ENCODE measurements at places on chromosomes 3 and 15. TPM values are rescaled to one million over a fixed set of nuclear protein-coding genes. Genes with fewer than 3 reads are reported as not detected.

EDEM1 gene
- 46.3 TPM for total RNA-seq

TUSC7 gene
- total RNA-seq = not detected

MED12L gene
- 2.2 TPM for total RNA-seq

LPCAT4 gene
- 11.9 TPM for total RNA-seq

GRCh38 chr3:67228136-67228535 is 230.0 kb downstream of the KBTBD8 start:
- no peak overlapping the region for H3K4me3 ChIP-seq
- no peaks in the 10 kb centered on the region for H3K4me1 ChIP-seq
- no peak for DNase-seq
- no peaks in the 10 kb centered on the region for H3K36me3 ChIP-seq

- H3K4me1 ChIP-seq = peaks cover 53% of the 10 kb centered on the region
- H3K27ac ChIP-seq = peak overlapping the region; percentile 96
These were observed 83.4 kb downstream of the CHSY1 start for GRCh38 chr15:101168463-101168824.

GRCh38 chr15:57731530-57732103 is 25.1 kb downstream of the POLR2M start:
- no peak for DNase-seq
- H3K27me3 ChIP-seq = no peaks in the 10 kb centered on the region
- H3K27ac ChIP-seq = no peak overlapping the region
- H3K4me3 ChIP-seq = no peak overlapping the region

GRCh38 chr3:32009101-32009500 is 27.6 kb downstream of the ZNF860 start:
- no peak for DNase-seq
- H3K27ac ChIP-seq = no peak overlapping the region
- H3K36me3 ChIP-seq = no peaks in the 10 kb centered on the region
- H3K4me3 ChIP-seq = no peak overlapping the region
- H3K4me1 ChIP-seq = no peaks in the 10 kb centered on the region

- peaks cover 21% of the 10 kb centered on the region for H3K4me1 ChIP-seq
- no peak for DNase-seq
- H3K4me3 ChIP-seq = no peak overlapping the region
- peaks cover 4% of the 10 kb centered on the region for H3K27me3 ChIP-seq
- H3K36me3 ChIP-seq = no peaks in the 10 kb centered on the region
- no peak overlapping the region for H3K27ac ChIP-seq
These were observed 4.3 kb upstream of the NPTN start for GRCh38 chr15:73637527-73637926.

DNA sequence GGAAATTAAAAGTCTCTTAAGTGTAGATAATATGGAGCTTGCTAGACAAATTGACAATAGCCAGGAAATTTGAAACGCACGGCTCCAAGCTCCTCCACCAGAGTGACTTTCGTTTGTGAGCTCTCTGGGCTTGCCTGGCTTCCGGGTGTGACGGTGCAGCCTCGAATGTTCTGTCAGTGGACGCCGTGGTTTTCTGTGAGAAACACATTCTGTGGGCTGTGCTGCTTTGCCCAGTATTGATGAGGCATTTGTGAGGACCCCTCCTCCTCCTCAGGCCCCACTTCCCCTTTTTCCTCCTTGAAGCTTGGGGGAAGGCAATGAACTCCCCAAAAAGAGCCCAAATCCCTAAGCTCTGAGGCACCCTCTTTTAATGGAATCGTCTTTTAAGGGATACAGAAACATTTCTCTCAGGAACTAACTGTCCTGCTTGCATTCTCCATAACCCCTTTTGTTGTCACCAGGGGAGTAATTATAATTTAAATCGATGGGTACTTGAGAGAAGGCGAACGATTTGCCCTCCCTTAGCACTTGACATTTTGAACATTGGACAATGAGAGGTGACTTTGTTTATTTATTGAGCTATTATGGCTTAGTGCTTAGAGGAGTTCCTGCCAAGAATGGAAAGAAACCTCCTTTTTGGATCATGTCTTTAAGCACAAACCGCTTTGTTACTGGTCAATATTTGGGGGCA is 40.8 kb downstream of the POLR2M start:
- H3K4me3 ChIP-seq = peak overlapping the region; percentile 59
- H3K36me3 ChIP-seq = no peaks in the 10 kb centered on the region
- no peak overlapping the region for H3K27ac ChIP-seq
- peaks cover 7% of the 10 kb centered on the region for H3K27me3 ChIP-seq
- H3K4me1 ChIP-seq = no peaks in the 10 kb centered on the region

- H3K4me3 ChIP-seq = no peak overlapping the region
- H3K27ac ChIP-seq = peak overlapping the region; percentile 43
- peaks cover 14% of the 10 kb centered on the region for H3K36me3 ChIP-seq
These were observed 100.1 kb downstream of the ABI3BP start for GRCh38 chr3:100893108-100893507.

- H3K27ac ChIP-seq = no peak overlapping the region
- H3K36me3 ChIP-seq = no peaks in the 10 kb centered on the region
- H3K4me1 ChIP-seq = no peaks in the 10 kb centered on the region
- no peaks in the 10 kb centered on the region for H3K27me3 ChIP-seq
- DNase-seq = no peak
- H3K4me3 ChIP-seq = no peak overlapping the region
These were observed 205.4 kb downstream of the CNTN3 start for GRCh38 chr3:74409066-74409465.

GRCh38 chr15:101318839-101319238 is 23.8 kb upstream of the SNRPA1 start:
- H3K4me1 ChIP-seq = no peaks in the 10 kb centered on the region
- H3K36me3 ChIP-seq = no peaks in the 10 kb centered on the region
- H3K27me3 ChIP-seq = no peaks in the 10 kb centered on the region
- H3K27ac ChIP-seq = no peak overlapping the region
- DNase-seq = peak; percentile 65

DNA sequence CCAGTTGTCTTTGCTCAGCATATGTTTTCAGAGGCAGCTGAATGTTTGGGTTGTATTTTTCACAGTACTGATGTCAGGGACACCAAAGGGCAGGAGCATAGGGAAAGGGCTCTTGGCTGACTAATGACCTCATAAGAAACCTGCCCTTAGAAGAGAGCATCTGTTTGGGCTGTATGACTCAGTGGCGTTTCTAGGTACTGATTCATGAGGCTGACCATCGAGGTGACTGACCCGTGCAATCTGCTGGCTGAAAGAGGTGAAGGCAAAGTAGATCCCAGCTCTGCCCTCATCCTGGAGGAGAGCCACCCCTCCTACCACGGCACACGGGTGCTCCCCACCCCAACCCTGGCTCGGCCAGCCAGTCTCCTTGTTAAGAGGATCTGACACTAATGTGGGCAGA is 8.3 kb downstream of the LMCD1 start:
- peak overlapping the region; percentile 82 for H3K27ac ChIP-seq
- peak; percentile 66 for DNase-seq
- peaks cover 40% of the 10 kb centered on the region for H3K4me1 ChIP-seq

DNA sequence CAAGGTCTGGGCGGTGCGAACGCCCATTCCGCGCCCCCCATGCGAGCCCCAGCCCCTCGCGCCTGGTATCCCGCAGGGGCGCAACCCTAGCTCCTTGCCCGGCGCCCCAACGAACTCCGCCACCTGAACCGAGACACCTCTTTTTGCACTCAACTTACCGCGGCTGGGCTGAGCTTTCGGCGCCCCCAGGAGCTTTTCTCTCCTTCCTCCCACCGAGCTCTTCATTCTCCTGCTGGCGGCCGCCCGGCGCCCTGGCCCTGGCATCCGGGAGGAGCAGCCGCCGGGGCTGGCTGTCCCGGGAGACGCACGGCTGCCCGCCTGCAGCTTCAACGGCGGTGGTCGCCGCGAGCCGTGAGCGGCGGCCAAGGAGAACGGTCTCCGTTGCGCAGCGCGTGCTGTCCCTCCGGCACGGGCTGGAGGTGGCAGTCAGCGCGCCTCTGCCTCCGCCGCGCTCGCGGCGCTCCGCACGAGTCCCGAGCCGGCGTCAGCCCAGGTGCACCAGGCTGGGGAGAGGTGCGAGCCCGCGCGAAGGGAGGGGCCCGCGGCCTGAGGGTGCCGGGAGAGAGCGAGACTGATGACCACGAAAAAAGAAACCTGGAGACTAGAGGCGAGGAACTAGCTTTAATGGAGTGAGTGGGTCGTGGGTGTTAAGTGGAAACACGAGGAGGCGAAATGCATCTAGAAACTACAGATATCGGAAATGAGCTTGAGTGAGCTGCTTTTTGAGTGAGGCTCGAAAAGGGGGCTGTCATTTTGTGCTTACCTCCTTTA is 621.5 kb upstream of the ZNF385D start:
- H3K4me3 ChIP-seq = no peak overlapping the region
- peak; percentile 17 for DNase-seq
- H3K27me3 ChIP-seq = no peaks in the 10 kb centered on the region
- H3K4me1 ChIP-seq = no peaks in the 10 kb centered on the region
- H3K27ac ChIP-seq = no peak overlapping the region

DNA sequence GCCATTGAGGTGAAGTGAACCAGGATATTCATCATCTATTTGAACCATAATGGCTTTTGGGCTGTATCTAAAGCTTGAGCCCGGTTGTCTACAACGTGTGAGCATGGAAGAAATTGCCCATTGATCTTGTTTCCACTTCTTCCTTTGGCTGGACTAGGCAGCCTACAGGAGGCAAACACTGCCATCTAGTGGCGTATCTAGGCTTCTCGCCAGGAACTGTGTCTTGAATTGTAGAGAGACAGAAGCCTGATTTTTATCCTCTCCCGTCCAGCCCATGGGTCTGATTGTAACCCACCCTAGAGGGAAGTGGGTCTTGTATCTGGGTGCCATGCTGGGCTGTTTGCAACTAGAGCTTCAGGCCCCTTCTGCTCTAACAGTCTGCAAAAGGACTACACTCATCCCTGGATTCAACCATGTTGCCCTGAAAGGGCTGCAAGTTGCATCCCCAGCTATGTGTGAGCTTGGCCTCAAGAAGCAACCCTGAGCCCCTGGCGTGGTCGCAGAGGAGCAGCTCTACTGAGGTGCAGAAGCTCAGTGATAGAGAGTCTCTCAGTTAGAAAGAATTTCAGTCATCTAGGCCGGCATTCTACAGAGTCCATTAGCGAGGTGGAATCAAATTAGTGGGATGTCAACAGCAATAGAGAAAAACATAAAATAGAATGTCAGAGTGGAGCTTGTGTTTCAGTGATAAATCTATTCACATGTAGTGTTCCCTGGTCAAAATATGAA is 170.2 kb upstream of the UMPS start:
- peaks cover 19% of the 10 kb centered on the region for H3K4me1 ChIP-seq
- H3K27ac ChIP-seq = peak overlapping the region; percentile 21
- no peaks in the 10 kb centered on the region for H3K36me3 ChIP-seq
- peaks cover 25% of the 10 kb centered on the region for H3K27me3 ChIP-seq
- H3K4me3 ChIP-seq = no peak overlapping the region

GRCh38 chr3:20064796-20065564 is 24.7 kb downstream of the KAT2B start:
- H3K4me1 ChIP-seq = peaks cover 16% of the 10 kb centered on the region
- no peak overlapping the region for H3K27ac ChIP-seq
- DNase-seq = peak; percentile 44
- H3K36me3 ChIP-seq = no peaks in the 10 kb centered on the region
- H3K27me3 ChIP-seq = no peaks in the 10 kb centered on the region
- H3K4me3 ChIP-seq = no peak overlapping the region

GRCh38 chr3:7371693-7372572 is 511.0 kb downstream of the GRM7 start:
- H3K4me3 ChIP-seq = no peak overlapping the region
- H3K36me3 ChIP-seq = no peaks in the 10 kb centered on the region
- no peak overlapping the region for H3K27ac ChIP-seq
- no peaks in the 10 kb centered on the region for H3K4me1 ChIP-seq

GRCh38 chr3:72553298-72553697 is 294.9 kb downstream of the SHQ1 start:
- no peak overlapping the region for H3K4me3 ChIP-seq
- DNase-seq = no peak
- no peak overlapping the region for H3K27ac ChIP-seq
- H3K4me1 ChIP-seq = no peaks in the 10 kb centered on the region
- no peaks in the 10 kb centered on the region for H3K27me3 ChIP-seq

GRCh38 chr15:86183596-86184491 is 104.2 kb downstream of the AGBL1 start:
- H3K27me3 ChIP-seq = no peaks in the 10 kb centered on the region
- no peaks in the 10 kb centered on the region for H3K4me1 ChIP-seq
- H3K36me3 ChIP-seq = no peaks in the 10 kb centered on the region
- H3K4me3 ChIP-seq = no peak overlapping the region
